Thoracic aorta (tissue), 2 donors: ENCODE measurements at places on chromosomes 1 and 21. TPM values are rescaled to one million over a fixed set of nuclear protein-coding genes. Genes with fewer than 3 reads are reported as not detected.

The PIGR gene
- 7.7 TPM for total RNA-seq

The IL23R gene
- total RNA-seq: not detected

DNA sequence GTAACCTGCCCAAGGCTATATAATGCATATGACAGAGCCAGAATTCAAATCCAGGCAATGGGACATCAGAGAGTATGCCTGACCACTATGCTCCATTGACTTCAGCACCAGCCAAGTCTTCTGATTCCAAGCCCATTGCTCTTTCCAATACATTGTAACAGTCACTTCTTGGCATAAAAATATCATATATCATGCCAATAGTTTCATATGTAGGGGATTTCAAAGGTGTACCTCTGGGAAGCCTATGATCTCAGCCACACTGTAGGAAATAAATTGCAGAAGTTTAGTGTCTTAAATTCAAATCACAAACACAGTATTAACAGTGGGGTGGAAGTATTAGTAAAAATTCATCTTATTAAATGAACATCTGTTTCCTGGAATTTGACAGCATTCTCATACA, 30.0 kb upstream of the ROR1 start:
- DNase-seq: no peak
- no peak overlapping the region for H3K4me3 ChIP-seq
- H3K36me3 ChIP-seq: no peaks in the 10 kb centered on the region
- no peaks in the 10 kb centered on the region for H3K27me3 ChIP-seq
- H3K27ac ChIP-seq: no peak overlapping the region

The CYP4X1 gene
- 47.9 TPM for total RNA-seq

The PTPN7 gene
- total RNA-seq: 6.1 TPM
